ENCODE measurements at places on chromosomes 7 and 10.
A peak's percentile ranks its signal among the peaks of the same experiment; 100 is the strongest.

DNA sequence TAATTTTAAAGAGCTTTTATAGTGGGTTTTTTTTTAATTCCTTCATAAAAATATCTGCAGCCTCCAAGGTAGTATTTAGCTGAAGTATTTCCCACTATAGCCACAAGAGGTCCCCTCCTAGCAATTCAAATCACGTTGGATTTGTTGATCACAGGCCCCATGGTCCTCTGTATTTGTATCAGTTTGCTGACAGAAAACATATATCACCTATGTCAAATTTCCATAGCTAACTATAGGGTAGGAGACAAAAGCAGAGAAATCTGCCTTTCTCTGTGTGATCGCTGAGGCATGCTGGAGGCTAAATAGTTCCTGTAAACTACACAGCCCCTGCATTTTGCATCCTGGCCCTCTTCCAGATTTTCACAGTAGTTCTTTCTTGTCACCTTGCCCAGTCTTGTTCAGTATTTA lies 1.7 kb upstream of the CTNNA3 start:
- DNase-seq = no peak

DNA sequence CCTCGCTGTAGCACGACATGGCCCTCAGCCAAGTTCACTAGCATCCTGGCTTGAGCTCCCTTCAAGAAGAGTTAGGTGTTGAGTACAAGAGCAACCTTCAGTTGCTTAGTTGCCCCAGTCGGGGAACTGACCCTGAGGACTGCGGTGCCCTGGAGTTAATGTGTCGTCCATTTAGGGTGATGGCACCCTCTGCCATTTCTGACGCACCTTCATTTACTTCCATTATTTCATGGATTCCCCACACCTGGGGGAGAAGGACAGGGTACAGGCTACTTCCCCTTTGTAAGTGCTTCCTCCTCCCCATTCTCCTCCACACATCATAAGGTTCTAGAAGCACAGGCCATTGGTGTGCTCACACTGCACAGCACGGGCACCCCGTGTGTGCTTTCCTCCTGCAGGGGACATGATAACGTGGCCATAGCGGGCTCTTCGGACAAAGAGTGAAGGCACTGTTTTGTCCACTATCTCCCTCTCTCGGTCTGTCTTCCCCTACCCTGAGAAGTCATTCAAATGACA lies 1.8 kb downstream of the ALOX5 start:
- DNase-seq = no peak

GRCh38 chr10:132370426-132371340 lies 26.3 kb upstream of the PWWP2B start:
- DNase-seq = no peak

- peak; percentile 36 for DNase-seq
These were observed 26.8 kb downstream of the ELFN1 start for GRCh38 chr7:1696671-1697498.

DNA sequence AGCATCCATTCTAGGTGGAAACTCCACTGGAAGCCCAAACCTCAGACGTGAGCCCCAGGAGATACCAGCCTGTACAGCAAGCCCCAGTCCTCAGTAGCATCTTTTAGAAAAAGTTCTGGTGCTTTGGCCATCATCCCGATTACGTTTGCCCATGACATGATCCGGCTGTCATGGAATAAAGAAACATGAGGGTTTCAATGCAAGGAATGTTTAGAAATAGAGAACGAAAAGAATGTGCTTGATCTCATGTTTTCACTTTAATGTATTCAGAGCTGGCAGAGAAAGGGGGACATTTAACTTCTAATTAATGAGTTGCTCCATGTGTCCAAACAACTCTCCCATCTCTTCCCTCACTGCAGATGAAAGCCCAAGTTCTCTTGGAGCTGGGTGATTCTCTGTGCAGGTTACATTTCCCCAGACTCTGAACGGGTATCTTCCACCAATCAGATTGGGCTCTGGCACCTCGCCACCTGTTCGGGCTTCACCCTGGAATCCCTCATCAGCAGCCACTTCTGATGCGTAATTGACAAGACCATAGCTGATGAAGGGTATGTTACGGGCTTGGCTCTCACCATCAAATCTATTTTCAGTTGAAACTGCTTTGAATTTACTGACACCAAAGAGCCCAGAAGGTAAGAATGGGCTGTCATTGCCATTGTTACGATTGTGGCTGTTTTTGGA lies 165.3 kb downstream of the PLXNA4 start:
- DNase-seq = no peak

- peak; percentile 22 for DNase-seq
These were observed 18.0 kb upstream of the INPP5A start for GRCh38 chr10:132519382-132520176.

GRCh38 chr7:134539380-134540004 lies 9.4 kb upstream of the AKR1B15 start:
- DNase-seq = no peak

DNA sequence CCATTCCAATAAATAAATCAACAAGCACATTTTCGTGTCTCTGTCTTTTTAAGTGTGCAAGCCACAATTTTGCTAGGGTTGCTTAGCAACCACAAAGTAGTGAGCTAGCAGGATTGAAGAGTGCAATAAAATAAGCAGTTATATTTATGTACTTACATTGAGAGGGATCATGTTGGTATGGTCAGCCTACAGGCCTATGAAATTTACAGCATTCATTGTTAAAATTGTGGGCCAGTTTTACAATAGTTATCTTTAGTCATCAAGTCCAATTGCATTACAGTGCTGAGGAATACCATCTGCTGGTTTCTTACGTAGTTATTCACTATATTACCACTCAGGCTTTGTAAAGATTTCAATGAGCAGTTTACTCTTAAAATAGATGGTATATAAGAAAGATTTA lies 192.5 kb upstream of the POT1 start:
- DNase-seq = no peak

DNA sequence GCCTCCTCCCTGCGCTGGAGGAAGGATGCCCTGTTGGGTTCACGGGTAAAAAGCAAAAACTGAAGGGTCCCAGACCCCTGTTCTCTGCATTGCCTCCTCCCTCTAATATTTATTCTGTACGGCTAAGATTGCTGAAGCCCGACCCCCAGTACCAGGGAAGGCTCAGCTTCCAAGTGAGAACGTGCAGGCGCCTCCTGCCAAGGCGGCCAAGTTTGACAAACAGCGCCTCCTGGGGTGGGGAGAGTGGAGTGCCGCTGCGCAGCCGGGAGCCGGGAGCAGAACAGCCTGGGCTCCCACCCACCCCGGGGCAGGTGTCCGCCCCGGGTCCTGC lies 4.7 kb upstream of the EBF3 start:
- peak; percentile 76 for DNase-seq

Data from activated CD8-positive, alpha-beta memory T cell treated with anti-CD3 and anti-CD28 coated beads, Interleukin-2, amount 50 U/mL, for 48 hours (primary cell).